CD4-positive, alpha-beta T cell treated with Interleukin-1 beta for 1 hour (primary cell): ENCODE measurements at places on chromosomes 6 and 20.
A peak's percentile ranks its signal among the peaks of the same experiment; 100 is the strongest.

DNA sequence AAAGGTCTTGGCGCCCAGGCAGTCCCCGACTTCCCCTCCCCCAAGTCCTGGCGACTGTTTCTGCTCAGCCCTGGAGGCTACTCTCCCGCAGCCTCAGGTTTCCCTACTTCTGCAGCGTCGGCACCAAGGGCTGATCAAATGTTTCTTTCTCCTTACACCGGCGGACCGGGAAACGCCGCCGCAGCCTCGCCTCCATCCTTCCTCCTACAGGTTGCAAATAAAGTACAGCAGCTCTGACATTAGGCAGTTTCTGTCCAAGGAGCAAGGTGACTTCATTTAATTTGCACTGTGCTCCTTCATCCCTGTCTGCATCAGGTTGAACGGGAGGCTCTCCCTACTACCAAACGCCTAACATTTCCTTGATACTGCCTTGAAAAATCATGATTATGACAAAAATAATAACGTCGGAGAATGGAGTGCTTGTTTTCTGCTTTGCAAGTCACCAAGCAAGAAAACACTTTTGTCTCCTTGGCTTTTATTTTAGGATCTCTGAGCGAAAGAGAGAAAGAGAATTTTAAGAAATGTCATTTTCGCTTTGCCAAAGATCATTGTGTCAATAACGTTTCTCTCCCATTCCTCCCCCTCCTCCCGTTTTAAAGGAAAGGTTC lies 1.0 kb downstream of the CLIC5 start:
- DNase-seq: no peak

- DNase-seq: no peak
Observed at GRCh38 chr6:21075986-21076385, 517.6 kb upstream of the SOX4 start.

DNA sequence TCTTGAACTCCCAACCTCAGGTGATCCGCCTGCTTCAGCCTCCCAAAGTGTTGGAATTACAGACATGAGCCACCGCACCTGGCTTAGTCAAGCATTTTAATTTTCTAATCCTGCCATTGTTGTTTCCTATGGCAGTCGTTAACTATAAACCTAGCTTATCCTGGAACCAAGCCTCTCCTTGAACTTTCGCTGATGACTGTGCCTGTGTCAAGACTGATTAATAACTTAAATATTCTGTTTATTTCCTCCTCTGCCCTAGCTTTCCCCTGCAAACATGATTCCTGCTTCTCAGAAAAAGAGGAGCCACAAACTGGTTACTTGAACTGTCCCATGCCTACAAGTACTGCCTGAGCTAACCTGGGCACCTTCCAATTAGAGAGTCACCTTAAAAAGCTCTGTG lies 1.5 kb downstream of the VNN1 start:
- no peak for DNase-seq

DNA sequence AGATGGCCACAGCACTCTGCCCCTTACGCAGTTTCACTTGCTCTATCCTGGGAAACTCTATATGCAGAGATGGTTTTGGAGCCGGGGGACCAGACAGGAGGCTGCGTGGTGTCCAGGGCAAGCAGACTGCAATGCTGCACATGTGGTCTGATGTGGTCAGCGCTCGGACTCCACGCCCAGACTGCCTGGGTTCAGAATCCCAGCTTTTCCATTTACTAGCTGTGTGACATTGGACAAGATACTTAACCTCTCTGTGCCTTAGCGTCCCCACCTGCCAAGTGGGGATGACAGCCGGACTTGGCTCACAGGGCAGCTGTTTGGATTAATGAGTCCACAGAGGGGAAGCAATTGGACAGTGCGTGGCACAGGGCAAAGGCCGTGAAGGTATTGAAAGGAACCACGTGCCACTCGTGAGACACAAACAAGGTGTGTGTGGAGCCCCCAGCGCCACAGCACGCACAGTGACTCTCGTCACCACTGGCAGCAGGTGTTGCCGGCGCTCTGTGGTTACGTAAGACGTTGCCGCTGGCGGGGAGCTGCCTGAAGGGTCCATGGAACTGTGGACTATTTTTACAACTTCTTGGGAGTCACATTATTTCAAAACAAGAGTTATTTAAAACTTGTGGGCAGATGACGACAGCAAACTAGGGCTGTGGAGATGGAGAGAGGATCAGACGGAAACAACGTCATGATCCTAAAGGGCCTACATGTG lies 201.4 kb downstream of the PREX1 start:
- DNase-seq: no peak

GRCh38 chr6:33329058-33329457 lies 11.5 kb upstream of the ZBTB22 start:
- DNase-seq: no peak

- DNase-seq: no peak
Observed at GRCh38 chr6:22809370-22809769, 240.0 kb downstream of the HDGFL1 start.

GRCh38 chr6:168649209-168649608 lies 208.2 kb downstream of the SMOC2 start:
- no peak for DNase-seq

- no peak for DNase-seq
Observed at GRCh38 chr6:38149531-38149930, 330.0 kb downstream of the ZFAND3 start.

GRCh38 chr20:52047811-52048764 lies 143.5 kb downstream of the ZFP64 start:
- peak; percentile 16 for DNase-seq

GRCh38 chr6:54913211-54913610 lies 66.6 kb downstream of the FAM83B start:
- DNase-seq: no peak

GRCh38 chr20:13102694-13103093 lies 93.9 kb downstream of the SPTLC3 start:
- DNase-seq: no peak

DNA sequence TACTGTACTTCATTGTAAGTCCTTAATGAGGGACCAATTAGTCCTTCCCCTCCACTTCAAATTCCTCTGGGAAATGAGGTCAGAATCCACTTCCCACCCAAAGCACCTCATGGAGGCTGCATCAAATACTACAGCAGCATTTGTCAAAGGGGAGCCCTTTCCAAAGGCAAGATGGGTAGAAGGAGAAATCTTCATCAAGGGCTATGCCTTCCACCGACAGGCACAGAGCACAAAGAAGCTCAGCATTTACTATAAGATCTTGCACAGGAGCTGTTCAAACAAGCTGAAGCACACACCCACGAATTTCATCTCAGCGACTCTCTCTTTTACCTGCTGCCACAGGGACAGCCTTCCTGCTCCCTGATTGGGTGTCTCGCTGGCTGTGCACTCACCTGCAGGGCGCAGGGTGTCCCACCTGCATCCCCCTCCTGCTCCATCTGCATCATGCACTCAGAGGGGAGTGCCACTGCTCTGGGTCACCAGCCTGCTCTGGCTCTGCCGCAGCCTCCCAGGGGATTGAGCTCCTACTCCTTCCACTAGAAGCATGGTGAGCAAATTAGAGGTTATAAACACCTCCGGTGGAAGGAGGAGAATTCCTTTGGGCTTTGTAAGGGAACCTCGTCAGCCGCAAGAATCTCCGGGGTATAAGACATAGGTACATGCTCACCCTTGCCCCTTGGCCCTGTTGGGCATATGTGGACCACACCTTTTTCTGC lies 164.5 kb downstream of the ATXN1 start:
- no peak for DNase-seq

DNA sequence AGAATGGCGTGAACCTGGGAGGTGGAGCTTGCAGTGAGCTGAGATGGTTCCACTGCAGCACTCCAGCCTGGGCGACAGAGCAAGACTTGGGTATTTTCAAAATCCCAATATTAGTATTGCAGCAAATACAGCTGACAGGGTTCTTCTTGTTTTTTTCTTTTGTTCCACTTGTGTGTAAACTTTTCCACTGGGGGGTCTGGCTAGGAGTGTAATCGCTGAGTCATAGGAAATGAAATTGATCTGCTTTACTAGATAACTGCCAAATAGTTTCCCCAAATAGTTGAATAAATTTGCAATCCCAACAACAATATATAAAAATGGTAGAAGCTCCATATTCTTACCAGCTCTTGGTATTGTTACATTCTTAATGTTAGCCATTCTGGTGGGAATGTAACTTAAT lies 526.0 kb upstream of the SOX4 start:
- no peak for DNase-seq

- DNase-seq: no peak
Observed at GRCh38 chr6:128672023-128672422, 151.6 kb upstream of the PTPRK start.

DNA sequence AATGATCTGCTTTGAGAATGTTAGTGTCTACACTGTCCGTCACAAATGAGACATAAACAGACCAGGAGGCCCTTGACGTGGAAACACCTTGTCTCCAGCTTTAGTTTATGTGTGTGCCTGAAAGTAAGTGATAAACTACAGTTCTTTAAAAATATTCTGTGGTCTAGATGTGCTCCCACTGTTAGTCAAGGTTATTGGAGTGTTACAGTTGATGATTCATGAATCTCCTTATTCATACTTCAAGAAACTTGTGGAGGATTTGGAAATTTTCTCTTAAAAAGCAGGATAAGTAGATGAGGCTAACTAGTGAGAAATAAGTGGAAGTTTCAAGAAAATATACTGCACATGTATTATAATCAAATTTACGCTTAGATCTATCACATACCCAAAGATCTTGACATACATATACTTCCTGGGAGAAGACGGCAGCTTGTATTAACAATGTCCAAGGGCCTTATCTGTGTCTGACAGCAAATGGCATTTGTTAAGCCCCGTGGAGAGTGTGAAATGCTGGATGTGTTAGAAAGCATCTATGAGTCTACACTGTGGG lies 90.5 kb upstream of the MBOAT1 start:
- DNase-seq: no peak

DNA sequence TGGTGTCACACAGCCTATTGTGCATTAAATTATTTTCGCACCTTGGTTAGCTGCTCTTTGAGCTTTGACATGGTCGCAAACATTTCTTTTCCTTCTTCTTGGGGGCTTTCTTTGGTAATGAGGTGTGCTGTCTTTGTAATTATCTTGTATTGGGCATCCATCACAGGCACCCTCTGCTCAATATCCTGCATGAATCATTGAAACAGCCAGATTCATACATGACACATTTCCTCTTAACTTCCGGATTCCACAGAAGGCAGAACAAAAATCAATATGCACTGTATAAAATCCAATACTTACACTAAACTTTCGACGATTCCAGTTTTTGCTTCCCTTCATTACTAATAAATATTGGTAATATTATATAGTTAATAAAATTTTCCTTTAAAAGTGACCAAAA lies 175.6 kb downstream of the SYNE1 start:
- DNase-seq: no peak

DNA sequence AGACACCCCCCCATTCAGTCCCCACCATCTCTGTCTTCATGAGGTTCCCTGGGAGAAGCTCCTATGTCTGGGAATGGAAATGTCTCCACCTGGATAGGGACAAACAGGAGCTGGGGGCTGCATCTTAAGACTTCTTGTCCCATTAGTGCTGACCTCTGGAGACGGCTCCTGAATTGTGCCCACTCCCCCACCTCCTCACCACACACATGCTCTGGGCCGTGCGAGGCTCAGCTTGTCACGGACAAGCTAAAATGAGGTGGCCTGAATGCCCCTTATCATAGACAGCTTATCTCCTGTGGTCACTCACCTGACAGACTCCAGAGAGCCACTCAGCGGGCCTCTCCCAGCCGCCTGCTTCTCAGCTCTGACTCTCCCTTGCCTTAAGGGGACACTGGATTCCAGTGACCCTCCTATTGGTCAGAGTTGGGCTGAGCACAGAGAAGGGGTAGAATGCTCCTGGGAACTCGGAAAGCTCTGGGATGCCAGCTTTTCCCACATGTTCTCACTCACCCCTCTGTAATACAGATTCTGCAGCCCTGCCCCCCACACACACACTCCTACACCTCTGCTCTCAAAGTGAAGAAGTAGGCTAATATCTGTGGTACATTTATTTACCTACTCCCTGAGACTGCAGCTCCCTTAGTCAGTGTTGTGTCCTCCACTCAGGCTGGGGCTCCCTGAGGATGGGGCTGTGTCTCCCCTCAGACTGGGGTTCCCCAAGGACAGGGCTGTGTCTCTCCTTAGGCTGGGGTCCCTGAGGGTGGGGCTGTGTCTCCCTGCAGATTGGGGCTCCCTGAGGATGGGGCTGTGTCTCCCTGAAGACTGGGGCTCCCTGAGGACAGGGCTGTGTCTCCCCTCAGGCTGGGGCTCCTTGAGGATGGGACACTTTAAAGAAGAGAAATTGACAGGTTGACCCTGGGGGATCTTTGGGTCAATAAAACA lies 167.5 kb downstream of the VEGFA start:
- DNase-seq: no peak

- DNase-seq: no peak
Observed at GRCh38 chr6:111573892-111574797, 31.5 kb downstream of the TRAF3IP2 start.

GRCh38 chr6:151822252-151823111 lies 15.0 kb downstream of the ESR1 start:
- no peak for DNase-seq

GRCh38 chr6:75612434-75612833 lies 10.8 kb downstream of the SENP6 start:
- no peak for DNase-seq

GRCh38 chr6:107600121-107600520 lies 110.2 kb downstream of the SOBP start:
- DNase-seq: no peak

DNA sequence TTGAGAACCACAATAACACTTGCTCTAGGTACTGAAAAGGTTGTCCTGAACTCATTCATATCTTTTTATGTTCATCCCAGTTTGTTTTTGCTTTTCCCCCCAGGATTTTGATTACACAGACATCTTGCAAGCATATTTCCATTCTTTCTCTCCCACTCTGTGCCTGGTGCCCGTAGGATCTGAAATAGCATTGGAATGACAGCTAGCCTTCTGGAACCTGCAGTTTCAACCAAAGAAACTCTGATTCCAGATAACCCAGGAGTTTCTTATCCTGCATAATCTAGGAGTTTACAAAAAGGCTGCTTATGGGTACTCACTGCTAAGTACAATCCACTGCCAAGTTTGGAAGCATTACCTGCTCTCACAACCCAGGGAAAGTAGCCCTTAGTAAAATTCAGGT lies 28.8 kb upstream of the PLCG1 start:
- no peak for DNase-seq

DNA sequence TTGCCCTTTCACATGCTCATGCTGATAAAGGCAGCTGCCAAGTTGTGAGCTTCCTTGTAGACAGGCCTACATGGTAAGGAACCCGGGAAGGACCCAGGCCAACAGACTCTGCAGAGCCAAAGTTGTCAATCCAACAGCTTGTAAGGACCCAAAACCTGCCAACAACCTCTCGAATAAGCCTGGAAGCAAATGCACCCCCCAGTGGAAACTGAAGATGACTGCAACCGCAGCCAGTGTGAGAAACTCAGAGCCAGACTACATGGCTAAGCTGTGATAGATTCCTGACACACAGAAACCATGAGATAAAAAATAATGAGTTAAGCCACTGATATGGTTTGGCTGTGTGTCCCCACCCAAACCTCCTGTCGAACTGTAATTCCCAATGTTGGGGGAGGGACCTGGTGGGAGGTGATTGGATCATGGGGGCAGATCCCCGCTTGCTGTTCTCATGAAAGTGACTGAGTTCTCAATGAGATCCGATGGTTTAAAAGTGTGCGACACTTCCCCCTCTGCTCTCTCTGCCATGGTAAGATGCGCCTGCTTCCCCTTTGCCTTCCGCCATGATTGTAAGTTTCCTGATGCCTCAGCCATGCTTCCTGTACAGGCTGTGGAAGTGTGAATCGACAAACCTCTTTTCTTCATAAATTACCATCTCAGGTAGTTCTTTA lies 18.8 kb upstream of the CLPSL2 start:
- no peak for DNase-seq
